CD4-positive, alpha-beta T cell treated with Interleukin-2 at 100 ng/mL for 4 hours (primary cell): ENCODE measurements at places on chromosomes 4 and X.

DNA sequence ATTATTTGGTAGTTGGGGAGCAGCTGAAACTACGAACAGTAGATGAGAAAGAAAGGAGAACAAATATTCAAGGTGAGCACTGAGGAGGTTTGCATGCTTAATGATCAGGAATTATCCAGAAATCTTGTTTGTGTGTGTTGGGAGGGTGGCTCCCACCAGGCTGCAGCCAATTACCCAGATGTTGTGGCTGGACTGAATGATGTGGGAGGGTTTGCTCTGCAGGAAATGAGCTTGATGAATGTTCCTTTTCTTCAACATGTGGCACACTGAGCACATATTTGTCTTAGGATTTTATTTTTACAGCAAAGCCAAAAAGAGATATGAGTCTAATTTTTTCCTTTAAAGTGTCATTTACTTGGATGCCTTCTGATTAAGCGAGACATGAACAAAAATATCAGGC lies 48.3 kb upstream of the AMOT start:
- no peak for DNase-seq

- no peak for DNase-seq
Measured at GRCh38 chr4:60313611-60314178, 886.4 kb upstream of the ADGRL3 start.

GRCh38 chrX:137565921-137566745 lies at the start of gene ZIC3:
Gene ZIC3, plus strand, starts transcription at chrX:137566127. Its CDS starts 565 bp downstream, at chrX:137566692.
- no peak for DNase-seq

DNA sequence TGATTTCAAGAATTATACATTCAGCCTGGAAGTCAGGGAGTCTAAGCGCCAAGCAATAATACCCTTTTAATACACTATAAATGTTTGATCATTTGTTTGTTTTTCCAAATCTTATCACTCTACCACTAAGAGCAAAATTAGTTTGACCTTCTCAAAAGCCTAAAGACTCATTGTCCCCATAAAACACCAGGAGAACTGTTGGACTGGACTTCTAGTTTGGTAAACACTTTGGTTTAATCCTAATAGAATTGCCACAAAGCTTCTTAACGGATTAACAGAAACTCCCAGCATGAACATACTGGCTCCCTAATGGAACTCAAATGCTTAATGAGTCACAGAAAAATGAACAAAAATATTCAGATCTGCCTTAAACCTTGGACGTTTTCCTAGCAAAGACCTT lies 34.9 kb downstream of the SYTL5 start:
- DNase-seq, result no peak

DNA sequence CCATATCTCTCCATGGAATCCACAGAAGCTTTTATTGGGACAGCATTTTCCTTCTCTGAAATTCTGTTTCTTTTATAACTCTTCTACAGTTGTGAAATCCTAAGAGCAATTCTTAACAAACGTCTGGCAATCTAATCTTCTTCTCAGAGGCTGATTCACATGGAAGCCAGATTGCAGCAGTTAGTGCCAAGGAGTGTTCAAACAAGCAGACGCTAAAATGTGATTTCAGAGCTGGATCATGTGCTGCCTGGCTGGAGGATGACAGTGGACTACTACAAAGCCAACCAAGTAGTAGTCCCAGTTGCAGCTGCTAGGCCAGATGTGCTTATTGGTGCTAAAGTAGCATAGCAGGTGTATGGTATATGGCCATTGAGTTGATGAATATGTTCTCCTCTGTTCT lies 27.7 kb upstream of the GLRB start:
- no peak for DNase-seq

DNA sequence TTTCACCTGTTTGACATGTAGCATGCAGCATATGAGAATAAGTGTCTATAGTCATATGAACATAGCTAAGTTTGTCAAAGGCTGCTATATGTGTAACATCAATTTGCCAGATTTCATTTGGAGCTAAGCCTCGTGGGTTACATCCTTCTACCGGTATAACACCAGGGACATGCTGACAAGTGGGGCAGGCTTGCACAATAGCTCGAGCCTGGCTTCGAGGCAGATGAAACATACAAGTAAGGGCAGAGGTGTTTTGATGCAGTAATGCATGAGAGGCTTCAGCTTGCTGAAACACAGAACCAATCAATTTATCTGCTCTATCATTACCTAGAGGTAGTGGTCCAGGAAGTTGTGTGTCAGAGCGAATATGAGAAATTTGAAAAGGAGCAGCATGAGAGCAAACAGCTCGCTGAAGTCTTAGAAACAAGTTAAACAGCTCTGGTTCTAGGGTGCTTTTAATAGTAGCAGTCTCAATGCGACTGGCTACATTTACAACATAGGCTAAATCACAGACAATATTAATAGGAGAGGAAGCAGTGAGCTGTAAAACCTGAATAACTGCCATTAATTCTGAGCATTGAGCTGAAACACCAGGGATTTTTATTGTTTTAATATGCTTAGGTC lies 14.9 kb upstream of the UGDH start:
- no peak for DNase-seq

GRCh38 chr4:101205916-101206315 lies 141.4 kb downstream of the PPP3CA start:
- peak; percentile 83 for DNase-seq

GRCh38 chr4:139665079-139665689 lies 435 bp upstream of the MGST2 start:
- DNase-seq, result no peak

DNA sequence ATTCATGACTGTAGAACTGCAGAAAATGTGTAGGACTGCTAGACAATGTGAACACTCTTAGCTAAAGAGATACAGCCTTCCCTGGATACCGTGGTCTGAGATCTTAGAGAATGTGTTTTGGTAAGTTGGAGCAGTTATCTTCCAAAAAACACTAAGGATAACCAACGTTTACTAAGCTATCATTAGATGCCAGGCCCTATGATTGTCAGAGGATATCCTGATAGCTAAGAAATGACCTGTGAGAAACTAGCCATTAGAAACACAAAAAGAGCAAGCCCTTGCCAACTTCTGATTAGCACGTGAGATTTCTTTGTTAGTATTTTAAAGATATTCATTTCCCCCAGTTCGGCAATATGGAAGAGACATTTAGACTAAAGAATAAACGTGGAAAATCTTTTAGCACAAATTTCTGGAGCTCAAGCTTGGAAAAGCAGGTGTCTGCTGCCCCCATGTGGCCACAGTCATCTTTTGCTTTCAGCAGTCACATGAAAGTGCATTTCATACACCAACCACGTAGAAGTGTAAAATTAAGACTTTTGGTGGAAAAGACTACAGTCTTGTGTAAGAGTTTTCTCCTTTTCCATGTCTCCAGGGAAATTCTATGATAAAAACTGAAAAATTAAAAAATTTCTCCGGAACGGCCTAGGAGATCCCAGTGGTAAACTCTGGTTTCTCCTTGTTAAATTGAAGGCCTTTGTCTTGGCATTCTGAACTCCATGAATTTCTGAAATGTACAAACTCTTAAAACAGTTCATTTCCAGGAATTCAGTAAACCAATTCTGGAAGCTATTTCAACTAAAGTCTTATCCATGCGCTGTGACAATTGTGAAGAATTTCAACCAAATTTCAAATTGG lies 136.4 kb downstream of the ZNF674 start:
- DNase-seq, result peak; percentile 52

DNA sequence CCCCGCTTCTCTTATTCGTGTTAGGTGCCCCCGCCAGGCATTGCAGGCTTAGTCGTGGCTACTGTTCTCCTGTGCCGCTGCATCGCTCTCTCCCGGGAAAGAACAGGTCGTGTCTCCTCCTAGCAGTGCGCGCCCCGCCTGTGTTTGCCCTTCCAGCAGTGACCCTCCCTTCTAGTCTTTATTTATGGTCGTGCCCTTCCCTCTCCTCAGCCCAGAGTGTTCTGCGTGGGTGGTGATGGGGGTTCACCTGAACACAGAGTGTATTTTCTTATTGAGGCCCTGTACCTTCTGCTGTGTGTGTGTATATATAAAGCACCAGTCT lies 15.2 kb downstream of the USP11 start:
- no peak for DNase-seq

GRCh38 chr4:41935652-41936021 lies 408 bp downstream of the TMEM33 start:
- DNase-seq, result peak; percentile 9

DNA sequence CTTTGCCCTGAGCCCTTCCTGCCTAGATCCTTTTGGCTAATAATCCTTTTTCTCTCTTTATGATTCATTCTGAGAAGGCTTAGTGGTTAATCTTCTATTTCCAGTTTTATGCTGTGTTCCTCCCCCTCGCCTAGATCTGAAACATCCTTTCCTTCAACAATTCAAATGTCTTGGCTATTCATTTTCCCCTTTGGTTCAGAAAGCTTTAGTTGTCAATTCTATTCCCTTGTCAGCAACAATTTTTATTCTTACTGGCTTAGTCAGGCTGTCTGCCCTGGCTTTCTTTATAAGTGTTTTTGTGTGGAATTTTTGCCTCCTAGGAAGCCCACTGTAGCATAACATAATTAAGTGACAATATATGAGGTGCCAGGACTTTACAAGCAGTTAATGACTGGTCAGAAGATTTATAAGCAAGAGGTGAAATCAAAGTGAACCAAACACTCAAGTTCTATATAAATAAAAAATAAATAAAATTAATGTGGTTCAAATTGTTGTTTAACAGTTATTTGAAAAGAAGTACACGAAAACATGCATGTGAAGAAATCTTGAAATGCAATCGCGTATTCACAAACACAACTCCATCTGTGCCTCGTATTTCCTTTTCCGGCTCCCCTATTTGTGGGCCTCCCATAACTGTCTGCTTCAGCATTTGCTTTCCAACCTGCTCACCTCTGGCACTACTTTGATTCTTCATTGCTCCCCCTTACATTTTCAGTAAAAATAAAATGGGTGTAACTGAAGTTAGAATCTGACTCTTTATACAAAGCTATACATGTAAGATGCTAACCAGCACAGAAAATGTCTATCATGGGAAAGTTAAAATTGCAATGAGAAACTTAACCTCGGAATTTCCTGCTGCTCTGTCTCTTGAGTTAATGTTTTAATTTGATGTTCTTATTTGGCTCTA lies 235.4 kb downstream of the SPRY1 start:
- no peak for DNase-seq

GRCh38 chr4:41451961-41452360 lies 86.0 kb upstream of the LIMCH1 start:
- DNase-seq, result no peak

DNA sequence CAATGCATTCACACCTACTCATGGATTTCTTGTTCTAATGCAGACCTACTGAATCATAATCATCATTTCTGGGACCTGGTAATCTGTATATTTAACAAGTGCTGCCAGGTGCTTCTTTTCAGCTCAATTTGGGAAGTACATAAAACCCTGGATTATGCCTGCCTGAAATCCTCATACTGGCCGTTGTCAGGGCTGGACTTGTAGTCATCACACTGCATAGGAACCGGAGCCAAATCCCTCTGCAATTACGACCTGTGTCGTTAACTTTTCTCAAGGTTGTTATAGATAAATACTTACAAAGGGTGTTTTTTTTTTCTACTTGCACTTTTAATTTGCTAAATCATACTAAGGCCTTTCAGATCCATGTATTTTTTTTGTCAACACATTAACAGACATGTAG lies 294.9 kb upstream of the PRPS2 start:
- DNase-seq, result no peak

DNA sequence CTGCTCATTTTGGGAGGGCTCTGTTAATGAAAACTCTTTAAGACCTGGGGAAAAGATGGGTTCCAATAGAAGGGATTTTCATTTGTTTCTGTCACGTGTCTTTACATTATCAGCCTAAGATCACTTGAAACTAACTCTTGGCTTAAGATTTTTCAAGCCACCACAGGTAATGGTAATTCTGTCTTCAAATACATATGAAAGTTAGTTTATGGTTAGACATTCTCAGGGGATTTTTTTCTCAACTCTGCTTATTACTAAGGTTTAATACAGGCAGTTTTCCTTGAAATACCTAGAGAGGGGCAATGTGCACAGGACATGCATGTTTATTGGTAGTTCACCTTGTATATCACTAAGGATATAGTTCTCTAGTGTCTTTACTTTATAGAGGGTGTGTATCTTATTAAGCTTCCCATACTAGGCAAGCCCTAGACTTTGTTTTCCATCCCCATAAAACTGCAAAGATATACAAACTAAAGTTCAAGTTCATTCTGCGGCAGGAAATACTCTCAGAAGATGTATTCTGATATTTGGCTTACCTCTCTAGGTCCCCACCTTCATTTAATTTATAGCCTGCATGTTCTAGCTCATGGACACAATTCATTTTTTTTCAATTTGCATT lies 38.2 kb upstream of the MYOZ2 start:
- DNase-seq, result no peak

DNA sequence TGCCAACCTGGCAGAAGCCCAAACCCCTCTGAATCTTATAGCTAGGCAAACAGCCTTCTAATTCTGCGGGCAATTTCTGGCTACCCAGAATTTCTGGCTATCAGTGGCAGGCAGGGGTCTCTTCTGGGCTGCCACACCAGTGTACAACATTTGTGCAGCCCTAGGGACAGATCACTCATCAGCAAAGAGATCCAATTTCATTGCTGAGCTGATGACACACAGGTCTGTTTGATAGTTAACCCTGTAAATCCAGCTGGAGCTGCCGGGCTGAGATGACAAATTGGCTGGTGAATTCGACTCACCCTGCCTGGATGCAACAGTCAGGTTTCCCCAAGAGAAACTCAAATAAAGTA lies 2.4 kb downstream of the MID1 start:
- DNase-seq, result no peak
